Stimulated activated CD4-positive, alpha-beta T cell treated with anti-CD3 and anti-CD28 coated beads, Interleukin-4, amount 100 ng/mL, for 4 hours (primary cell): ENCODE measurements at places on chromosomes 2 and 18.

GRCh38 chr2:10517351-10518043 is 69.4 kb upstream of the ODC1 start:
- no peak for DNase-seq

- no peak for DNase-seq
Observed at GRCh38 chr2:131394147-131394931, 30.4 kb upstream of the RAB6D start.

- no peak for DNase-seq
Observed at GRCh38 chr2:14120376-14120775, 512.1 kb upstream of the LRATD1 start.

DNA sequence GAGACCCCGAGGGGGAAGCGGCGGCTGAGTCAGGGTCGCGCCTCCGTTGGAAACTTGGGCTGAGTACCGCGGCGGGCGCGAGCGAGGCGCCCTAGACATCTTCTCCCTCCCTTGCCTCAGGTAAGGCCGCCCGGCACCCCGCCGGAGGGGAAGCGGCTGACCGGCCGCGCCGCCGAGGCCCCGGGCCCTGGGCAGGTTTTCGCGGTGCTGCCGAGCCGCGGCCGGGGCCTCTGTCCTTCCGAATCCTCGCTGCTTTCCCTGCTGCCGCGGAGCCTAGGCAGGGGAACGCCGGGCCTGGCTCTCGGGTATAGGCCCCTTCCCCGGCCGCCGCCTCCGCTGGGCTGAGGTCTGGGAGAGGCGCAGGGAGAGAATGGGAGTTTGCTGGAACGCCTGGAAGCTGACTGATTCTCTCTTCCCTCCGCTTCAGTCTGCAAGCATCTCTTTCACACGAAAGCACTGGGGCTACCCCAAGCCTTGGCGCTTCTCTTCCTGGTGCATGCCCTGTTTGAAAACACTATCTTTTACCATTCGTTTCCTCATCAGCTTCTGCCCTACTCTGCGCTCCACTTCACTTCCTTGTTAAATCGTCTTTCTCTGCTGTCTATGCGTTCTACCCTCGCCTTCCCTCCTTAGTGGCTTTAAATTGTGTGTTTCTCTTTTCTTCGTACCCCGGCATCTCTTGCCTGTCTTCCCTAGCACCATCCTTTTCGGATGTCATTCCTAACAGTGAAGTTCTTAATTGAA is 652 bp downstream of the PPM1B start:
- DNase-seq, result no peak

GRCh38 chr18:2848247-2849246 is 1.7 kb downstream of the EMILIN2 start:
- no peak for DNase-seq

DNA sequence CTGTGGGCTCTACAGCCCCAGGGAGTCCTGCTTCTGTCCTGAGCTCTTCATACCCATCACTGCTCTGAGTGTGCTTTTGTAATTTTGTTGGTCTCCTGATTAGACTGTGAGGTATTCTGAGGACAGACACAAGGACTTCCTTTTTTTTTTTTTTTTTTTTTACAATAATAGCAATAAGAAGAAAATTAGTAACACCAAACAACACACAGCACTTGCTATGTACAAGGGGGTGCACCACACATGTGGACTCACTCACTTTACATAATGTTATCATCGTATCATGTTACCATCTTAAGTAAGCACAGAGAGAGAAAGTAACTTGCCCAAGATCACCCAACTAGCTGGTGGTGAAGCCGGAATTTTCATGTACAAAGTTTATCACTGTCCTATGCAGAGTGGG is 34.6 kb downstream of the MBP start:
- DNase-seq, result no peak

DNA sequence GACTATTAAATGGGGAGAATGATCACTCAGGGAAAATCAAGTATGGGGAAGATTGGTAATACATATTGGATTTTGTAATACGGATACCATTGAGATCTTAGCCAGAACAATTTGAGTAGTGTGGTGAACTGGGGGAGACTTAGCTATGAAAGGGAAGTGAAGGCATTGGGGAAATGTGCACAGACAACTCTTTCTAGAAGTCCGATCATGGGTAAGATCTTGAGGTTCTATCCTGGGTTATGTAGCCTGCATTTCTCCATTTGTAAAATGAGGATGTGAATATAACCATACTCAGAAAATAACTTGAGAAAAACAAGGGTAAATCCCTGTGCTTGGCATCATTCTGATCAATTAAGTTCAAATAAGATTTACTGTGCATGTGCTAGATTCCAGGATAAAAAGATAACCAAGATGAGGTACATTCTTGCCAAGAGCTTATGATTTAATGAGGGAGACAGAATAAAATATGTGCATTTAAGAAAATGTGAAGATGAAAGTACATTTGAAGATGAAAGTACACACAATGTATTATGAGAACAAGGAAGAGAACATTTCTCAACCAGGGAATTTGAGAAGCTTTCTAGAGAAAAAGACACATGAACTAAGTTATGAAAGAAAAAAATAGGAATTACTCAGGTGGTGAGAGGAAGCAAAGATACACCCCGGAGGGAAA is 49.5 kb downstream of the SLC40A1 start:
- no peak for DNase-seq

DNA sequence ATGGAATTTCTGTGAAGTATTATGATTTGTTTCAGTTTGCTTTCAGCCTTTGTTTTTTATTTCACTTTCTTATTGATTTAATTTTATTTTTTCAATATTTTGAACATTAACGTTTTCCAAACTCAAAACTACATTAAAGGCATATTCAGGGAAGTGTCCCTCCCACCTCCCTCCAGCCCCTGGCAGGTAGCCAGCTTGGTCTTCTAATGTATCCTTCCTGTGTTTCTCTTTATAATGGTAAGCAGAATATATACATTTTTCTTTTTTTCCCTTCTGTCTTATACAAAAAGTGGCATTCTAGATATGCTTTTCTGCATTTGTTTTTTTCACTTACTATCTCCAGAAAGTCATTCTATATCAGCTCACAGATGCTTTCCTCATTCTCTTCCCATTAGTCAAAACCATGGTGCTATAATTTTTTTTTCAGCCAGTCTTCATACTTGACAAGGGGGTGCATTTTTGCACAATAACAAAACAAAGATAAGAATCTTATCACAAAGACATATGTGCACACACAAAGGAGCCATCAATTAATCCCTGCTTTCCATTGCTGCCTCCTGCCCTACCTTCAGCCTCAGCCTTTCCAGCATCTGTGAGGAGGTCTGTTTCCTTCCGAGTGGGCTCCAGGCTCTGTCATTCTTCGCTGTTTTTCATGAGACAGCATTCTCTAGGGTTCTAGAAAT is 33.7 kb upstream of the TMEM177 start:
- DNase-seq, result no peak

DNA sequence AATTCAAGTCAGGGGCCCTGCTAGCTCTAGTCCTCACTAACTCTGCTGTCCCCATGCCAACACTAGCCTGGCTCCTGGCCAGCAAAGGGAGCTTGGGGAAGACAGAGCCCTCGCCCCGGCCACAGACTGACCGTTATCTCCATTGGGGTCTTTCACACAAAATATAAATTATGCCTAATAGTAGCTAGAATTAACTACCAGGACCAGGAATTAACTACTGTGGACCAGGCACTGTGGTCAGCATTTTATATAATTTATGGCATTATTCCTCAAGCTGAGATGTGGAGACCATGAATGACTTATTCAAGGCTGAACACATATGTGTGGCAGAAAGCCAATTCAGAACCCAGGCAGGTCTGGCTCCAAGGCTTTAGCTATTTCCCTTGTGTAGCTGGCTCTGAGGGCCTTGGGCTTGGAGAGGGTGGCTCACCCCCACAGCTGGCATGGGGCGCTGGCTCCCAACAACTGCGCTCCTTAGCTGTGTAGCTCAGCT is 49.2 kb downstream of the CELF4 start:
- DNase-seq, result no peak

DNA sequence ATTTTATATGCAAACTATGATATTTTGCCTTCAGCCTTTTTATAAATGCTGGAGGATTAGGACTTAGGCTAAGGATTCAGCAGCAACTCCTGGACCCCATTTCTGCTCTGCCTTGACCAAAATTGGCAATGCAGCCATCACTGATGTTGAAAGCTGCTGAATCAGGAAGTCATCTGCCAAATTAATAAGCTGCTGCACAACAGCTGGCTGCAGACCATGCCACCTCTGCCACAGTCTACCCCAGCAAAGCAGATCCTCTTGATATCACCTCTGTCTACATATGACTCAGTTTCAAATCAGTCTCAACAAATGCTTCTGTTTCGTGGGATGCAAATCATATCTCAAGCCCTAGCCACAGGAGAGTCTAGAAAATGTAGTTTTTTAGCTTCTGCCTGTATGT is 7.1 kb upstream of the SOS1 start:
- DNase-seq, result peak; percentile 15

GRCh38 chr2:170122883-170123547 is 54.9 kb upstream of the MYO3B start:
- DNase-seq, result no peak

DNA sequence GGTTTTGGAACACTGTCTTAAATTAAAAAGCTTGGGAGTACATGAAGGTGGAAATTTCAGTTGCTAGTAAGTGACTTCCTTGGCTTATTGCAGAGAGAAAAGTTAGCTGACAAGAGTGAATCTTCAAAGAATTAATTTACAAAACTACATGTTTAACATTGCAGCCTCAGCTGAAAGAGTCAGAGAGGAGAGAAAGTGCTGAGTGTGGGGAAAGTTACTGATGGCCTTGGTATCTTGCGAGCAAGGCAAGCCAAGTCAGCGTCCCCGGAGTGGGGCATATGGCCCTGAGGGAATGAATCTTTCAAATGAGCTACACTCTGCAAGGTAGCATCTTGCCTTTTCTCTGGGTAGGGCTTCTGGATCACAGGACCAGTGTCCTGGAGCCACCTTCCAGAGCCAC is 131.3 kb downstream of the LPIN1 start:
- DNase-seq, result no peak

GRCh38 chr18:78323453-78324197 is 656.0 kb upstream of the SALL3 start:
- DNase-seq, result no peak

DNA sequence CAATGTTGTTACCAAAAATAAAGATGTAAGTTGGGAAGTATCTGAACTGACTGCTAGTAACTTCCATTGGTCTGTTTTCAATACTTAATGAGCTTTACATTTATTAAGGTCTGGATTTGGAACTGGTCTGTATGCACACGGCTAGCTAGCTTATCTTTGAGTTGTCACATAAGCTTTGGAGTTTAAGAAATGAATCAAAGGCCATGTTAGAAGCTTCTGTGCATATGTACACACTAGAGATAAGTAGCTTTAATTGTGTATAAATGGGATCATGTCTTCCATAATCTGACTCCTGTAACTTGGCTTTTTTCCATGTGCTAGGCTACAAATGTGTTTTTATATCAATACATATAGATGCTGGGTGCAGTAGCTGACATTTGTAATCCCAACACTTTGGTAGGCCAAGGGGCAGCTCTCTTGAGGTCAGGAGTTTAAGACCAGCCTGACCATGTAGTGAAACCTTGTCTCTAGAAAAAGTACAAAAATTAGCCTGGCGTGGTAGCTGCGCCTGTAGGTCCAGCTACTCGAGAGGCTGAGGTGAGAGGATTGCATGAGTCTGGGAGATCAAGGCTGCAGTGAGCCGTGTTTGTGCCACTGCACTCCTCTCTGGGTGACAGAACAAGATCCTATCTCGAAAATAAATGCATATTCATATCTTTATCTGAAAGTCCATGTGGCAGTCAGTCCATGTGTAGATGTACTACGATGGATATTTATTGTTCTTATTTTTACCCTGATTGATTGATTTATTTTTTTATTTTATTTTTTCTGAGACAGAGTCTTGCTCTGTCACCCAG is 27.2 kb downstream of the ATIC start:
- DNase-seq, result no peak

- DNase-seq, result no peak
Observed at GRCh38 chr2:190526105-190526750, 8.3 kb downstream of the NEMP2 start.
